T-helper 17 cell (primary cell): ENCODE measurements at places on chromosomes 1 and 21.

- no peak for DNase-seq
Observed at GRCh38 chr1:235923466-235924021, 56.8 kb upstream of the LYST start.

GRCh38 chr1:181646710-181647109, 163.4 kb downstream of the CACNA1E start:
- DNase-seq = no peak

DNA sequence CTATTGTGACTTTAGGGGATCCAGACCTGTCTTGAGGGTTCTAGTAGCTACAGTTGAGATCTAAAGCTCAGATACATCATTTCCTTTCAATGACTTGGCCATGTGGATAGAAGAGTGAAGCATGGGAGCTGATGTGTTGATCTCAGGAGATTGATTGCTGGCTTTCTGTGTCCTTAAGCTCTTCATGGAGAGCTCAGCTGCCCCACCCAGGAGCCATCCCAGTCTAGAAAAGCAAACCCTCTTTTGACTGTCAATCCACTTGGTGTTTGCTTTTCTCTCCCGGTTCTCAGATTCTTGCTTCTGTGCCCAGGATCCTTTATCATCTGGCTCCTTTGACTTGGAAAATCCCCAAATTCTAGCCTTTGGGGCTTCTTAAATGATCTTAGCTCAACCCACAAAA, 87.2 kb downstream of the ATP1A1 start:
- DNase-seq = no peak

- no peak for DNase-seq
Observed at GRCh38 chr1:66374561-66375111, 159.3 kb upstream of the SGIP1 start.

- DNase-seq = no peak
Observed at GRCh38 chr1:192327997-192328396, 11.2 kb downstream of the RGS21 start.

GRCh38 chr1:110321846-110322245, 17.3 kb upstream of the RBM15 start:
- no peak for DNase-seq

DNA sequence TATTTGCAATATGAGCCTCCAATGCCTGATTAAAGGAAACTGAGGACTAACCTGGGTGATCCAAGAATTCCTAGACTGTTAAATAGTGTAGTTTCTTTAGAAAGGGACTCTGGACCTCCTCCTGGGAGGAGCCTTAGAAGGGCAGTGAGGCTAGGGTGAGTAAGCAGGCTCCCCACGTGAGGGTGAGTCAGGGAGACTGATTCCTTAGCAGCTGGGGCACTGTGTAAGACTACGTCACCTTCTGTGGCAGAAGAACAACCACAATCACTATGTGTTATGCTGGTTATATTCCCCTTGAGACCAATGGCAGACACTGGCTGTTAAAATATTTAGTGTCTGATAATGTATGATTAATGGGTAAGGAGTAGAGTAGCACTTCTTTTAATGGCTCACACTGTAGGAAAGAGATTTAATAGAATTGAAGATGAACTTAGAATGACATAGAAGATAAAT, 53.3 kb upstream of the SYT14 start:
- no peak for DNase-seq

DNA sequence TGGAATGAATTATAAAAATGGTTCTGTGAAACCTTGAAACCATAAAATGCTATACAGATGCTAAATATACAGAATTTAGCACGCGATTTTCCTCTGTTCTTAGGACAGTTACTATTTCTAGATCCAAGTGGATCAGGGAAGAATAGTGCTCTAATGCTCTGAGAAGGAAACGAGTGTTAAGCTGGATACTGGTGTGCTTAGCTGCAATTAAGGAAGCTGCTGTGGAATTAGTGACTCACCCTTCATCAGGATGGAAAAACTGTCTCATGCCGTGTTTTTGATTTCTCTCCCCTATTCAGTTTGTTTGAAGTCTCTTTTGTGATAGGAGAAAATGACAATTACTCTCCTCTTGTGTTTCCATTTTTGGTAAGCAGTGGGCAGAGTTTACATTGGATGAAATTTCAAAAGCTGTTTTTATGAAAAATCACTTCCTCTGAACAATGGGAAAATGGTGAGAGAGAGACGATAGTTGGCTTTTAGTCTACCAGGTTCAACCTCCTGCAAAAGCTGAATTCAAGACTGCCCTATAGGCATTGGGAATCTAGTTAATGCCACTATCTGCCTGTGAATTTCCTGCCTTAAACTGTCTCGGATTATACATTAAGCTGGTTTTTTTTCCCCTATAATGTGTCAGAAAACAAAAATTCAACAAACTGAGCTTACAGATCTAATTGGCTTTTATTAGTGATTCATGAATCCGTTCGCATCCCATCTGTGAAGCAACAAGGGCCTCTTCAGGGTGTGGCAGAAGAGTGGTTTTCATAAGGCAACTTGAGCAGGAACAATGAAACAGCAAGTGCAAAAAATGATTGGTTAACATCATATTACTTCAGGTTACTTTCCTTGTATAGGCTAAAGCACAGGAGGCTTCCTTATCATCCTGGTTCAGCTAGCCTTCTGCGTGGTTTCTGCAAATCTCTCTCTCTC, 179.8 kb downstream of the ST6GALNAC3 start:
- DNase-seq = no peak

- no peak for DNase-seq
Observed at GRCh38 chr1:170032531-170033280, 41.8 kb downstream of the KIFAP3 start.

- DNase-seq = peak; percentile 28
Observed at GRCh38 chr1:38029685-38030511, 16.7 kb downstream of the POU3F1 start.

DNA sequence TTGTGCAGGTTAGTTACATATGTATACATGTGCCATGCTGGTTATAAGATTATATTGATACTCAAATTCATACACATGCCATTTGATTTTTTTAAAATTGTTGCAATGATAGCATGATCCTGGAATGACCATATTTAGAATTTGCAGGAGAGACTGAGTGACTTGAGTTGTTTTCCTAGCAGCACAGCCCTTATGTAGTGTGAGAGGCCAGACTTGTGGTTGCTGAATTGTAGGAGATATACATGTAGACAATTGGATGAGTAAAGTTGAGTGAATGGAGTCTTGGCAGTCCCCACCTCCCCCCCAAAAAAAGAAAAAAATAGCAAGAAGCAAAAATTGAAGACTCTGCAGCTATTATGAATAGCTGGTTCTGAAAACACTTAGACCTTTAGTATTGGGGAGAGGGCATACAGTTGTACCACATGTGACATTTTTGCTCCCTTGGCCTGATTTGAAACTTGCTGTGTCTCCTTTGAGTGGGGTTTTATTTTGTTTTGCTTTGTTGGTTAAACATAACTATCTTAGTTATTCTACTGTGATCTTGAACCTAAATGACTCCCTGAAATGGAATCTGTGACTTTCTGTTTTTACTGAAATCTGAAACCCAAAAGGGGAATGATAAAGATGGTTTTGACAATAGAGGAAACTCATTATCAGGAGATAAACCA, 280.3 kb downstream of the HMCN1 start:
- DNase-seq = no peak

GRCh38 chr1:7104339-7104738, 319.1 kb downstream of the CAMTA1 start:
- DNase-seq = no peak

- no peak for DNase-seq
Observed at GRCh38 chr1:70355920-70356319, 1.4 kb upstream of the ANKRD13C start.

GRCh38 chr1:54335755-54336108, 70.5 kb downstream of the SSBP3 start:
- no peak for DNase-seq

- DNase-seq = no peak
Observed at GRCh38 chr1:167905182-167905581, 8.8 kb downstream of the ADCY10 start.

GRCh38 chr21:45634511-45635183, 8.9 kb upstream of the PCBP3 start:
- DNase-seq = no peak

- no peak for DNase-seq
Observed at GRCh38 chr1:90534663-90535295, 182.3 kb downstream of the BARHL2 start.

DNA sequence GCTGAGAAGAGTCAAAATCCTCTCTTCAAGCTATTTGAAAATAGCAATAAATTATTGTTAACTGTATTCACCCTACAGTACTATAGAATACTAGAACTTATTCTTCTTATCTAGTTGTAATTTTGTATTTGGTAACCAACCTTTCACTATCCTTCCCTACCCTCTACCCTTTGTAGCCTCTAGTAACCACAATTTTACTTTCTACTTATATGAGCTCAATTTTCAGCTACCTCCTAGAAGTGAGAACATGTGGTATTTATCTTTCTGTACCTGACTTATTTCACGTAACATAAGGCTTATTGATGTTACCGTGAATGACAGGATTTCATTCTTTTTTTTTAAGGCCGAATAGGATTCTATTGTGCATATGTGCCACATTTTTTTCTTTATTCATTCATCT, 30.0 kb downstream of the ZC3H11B start:
- no peak for DNase-seq

DNA sequence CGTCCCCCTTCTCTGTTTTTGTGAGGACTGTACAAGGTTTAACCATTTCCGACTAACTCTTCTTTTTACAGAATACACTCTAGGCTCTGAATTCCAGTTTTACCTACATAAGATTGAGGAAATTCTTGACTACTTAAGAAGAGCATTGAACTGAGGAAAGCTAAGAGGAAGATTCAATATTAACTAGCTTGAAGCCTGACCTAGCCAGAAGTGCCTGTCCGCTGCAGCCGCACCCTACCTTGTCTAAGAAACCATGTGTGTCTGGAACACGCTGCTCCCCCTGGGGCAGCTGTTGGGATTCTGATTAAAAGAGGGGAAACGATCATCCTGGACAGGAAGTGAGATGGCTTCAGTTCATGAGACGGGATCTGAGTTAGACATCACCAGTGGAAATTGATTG, 28.9 kb downstream of the CA6 start:
- DNase-seq = no peak

DNA sequence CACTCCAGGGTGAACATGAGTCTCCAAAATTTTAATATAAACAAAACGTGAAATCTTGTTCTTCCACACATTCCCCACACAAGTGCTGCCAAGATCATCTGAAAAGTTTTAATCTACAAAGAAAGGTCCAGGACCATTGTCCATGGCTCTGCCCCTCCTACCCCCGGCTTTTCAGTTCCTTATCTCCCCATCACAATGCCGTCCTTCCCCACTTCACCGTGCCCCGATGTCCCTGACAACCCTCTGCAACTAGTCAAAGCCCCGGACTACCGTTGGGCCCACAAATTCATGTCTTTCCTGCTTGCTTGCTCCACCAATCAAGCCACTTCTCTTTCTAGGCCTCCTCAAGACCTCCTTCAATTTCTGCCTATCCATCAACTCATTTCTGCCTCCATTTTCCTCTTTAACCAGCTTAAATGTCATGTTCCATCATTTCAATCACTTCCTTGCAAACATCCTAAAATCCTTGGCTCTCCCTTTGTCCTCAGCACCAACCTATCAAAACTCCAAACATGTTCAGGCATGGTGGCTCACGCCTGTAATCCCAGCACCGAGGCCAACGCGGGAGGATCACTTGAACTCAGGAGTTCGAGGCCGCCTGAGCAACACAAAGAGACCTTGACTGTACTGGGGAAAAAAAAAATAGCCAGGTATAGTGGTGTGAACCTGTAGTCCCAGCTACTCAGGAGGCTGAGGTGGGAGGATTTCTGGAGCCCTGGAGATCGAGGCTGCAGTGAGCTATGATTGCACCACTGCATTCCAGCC, 14.0 kb upstream of the BMP8B start:
- DNase-seq = no peak

GRCh38 chr21:17819877-17820229, 697 bp upstream of the C21orf91 start:
- DNase-seq = no peak

- no peak for DNase-seq
Observed at GRCh38 chr1:218995091-218995665, 178.5 kb upstream of the LYPLAL1 start.

GRCh38 chr1:167922611-167923074, 8.7 kb upstream of the ADCY10 start:
- no peak for DNase-seq

GRCh38 chr1:49106445-49106844, 329.8 kb upstream of the BEND5 start:
- DNase-seq = no peak

DNA sequence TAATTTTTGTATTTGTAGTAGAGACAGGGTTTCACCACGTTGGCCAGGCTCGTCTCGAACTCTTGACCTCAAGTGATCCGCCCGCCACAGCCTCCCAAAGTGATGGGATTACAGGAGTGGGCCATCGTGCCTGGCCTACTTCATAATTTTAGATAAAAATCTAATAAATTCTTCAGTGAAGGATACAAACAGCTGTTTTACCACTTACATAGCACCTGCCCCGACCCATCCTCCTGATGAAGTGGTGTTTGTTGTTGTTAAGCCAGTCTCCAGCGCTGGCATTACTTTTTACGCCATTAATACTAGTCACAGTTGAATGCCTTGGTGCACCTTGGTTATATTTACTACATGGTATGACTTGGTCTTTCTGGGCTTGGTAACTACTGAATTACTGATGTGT, 12.3 kb upstream of the RAP1GAP start:
- no peak for DNase-seq

DNA sequence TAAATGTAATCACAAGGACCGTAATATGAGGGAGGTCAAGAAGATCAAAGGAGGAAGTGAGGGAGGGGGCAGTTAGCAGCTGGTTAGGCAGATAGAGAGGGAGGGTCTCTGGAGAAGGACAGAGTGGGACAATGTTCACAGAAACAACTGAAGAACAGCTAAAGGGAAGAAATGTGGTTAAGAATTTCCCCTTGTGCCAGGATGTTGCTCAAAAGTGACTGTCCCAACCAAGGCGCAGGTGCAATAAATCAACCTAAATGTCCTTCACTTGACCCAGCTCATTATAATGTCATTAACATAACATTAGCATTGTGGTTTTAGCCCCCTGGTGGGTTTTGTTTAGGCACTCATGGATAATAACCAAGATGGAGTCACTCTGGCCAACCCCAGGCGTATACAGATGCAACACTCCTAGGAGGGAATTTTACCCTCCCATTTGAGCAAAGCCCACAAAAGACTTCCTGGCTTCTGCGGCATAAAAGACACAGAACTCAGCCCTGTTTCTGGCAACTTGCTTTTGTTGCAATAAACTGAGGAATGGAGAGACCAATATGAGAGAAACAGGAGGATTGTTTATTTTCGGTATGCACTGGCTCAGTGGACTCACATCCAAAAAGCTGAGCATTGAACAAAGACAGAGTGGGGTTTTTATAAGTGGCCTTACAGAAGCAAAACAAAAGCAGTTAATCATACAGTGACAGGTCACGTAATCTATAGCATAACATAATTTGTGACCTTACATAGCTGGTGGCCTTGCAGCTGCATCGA, 7.3 kb upstream of the CA6 start:
- DNase-seq = no peak

DNA sequence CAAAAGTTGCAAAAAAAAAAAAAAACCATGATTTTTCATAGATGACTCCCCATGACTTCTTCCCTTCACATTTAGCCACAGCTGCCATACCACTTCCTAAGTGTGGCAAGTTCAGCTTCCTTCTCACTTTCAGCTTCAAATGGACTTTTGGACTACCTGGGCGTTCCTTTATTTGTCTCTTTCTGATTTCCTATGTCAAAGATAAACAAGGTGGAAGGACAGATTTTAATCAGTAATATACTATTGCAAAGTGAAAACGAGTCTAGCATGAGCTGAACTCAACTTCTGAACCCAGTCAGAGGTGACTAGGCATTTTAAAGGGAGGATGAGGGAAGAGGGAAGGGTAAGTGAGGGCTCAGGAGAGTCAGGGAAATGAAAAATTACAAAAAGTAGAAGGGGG, 14.4 kb upstream of the SCCPDH start:
- DNase-seq = no peak
